ENCODE measurements at places on chromosomes 4 and X.

DNA sequence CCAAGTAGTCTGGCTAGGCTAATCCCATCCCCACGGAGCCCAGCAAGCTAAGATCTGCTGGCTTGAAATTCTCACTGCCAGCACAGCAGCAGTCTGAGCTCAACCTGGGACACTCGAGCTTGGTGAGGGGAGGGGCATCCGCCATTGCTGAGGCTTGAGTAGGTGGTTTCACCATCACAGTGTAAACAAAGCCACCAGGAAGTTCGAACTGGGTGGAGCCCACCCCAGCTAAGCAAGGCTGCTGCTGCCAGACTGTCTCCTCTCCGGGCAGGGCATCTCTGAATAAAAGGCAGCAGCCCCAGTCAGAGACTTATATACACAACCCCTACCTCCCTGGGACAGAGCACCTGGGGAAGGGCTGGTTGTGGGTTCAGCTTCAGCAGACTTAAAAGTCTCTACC is 639.6 kb downstream of the IQCM start:
- no peak for DNase-seq

DNA sequence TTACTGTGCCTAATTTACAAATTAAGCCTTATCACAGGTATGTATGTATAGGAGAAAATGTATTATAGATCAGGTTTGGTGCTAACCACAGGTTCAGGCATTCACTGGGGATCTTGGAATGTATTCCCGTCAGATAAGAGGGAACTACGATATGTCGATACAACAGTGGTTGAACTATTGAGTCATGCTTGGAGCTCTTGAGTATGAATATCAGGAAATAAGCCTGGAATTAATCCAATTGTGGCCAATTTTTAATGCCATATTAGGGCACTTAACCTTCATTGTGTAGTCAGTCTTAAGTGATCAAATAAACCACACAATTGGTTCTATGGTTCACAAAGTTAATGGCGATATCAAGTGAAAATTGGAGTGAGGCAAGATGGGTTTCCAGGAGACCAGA is 556.5 kb downstream of the IL1RAPL1 start:
- DNase-seq = no peak

DNA sequence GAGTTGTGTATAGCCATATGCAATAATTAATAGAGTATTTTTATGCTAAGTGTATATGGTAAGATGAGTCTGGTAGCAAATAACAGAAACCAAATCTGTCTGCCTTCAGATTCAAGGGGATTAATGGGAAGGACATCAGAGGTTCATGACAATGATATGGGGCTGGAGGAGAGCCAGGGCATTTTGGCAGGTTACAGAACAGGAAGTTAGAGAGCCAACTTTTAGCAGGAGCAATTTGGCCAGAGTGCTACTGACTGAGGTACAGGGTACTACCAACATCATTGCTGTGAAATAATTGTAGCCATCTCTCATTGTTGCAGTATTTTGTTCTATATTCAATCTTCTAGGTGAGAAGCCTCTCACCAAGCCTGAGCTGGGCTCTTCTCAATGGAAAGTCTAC is 210.9 kb upstream of the FAM47A start:
- DNase-seq = no peak

GRCh38 chr4:155828628-155829027 is 37.4 kb downstream of the ASIC5 start:
- DNase-seq = no peak

GRCh38 chrX:17553961-17554482 is 179.0 kb downstream of the NHS start:
- DNase-seq = no peak

- DNase-seq = no peak
Measured at GRCh38 chrX:30673127-30673796, 20.0 kb downstream of the GK start.

DNA sequence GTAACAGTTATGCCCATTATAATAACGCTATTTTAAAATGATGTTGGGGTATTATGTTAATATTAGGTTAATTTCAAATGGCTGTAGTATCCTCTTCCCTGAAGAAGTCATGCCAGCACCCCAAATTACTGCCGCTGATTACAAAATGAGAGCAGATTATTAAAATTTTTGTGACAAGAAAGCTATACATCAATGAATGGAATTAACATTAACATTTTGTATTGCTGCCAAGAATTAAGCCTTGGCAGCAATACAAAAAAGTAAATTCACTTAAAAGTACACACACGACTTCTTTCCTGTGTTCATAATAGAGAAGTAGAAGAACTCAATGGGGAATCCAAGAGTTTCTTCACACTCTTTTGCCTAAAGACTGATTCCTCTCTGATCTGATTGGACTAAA is 482.8 kb downstream of the STIM2 start:
- DNase-seq = no peak

GRCh38 chrX:39296472-39296871 is 495.2 kb downstream of the MID1IP1 start:
- DNase-seq = no peak

GRCh38 chrX:41600291-41600690 is 88.5 kb upstream of the GPR34 start:
- no peak for DNase-seq

DNA sequence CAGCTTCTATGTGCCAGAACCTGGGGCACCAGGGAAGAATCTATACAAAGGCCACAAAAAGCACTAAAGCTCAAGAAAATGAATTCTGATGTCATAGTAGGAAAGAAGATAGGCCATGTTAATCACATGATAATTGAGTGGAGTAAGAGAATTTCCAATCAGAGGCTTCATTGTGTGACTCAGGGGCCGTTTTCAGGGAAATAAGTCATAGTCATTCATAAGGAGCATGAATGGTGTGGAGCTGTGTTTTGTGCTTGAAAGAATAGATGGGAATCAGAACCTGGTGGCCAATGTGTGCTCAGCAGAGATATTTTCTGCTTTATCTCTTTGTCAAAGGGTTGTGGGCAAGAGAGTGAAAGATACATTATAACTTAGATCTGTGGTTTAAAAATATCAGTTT is 102.4 kb upstream of the ZDHHC15 start:
- no peak for DNase-seq

DNA sequence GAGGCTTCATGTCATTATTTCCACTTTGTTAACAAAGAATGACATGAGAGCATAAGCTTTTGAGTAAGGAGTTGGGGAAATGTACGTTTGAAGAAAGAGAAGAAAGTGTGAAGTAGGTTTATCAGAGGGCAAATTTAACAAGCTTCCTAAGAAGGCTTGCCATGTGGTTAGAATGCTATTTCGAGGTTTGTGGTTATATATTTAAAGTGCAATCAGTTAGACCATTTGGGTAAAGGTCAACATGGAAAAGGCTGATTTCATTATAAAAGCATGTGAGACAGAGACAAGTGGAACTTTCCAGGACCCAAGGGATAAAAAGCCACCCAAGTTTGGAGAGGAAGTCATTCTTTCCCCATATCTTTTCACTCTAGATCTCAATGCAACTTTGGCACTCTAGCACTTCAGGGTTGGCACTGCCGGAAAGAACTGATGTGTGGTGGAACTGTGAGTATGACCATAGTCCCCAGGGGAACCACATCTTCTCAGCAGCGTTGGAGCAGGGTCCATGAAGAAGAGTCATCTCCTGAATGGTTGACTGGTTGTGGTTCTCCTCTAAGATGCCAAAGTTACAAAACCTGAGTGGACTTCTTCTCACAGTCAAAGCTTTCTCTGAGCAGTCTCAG is 529.9 kb downstream of the MID1IP1 start:
- no peak for DNase-seq

GRCh38 chrX:34487364-34487763 is 169.7 kb downstream of the TMEM47 start:
- no peak for DNase-seq

GRCh38 chr4:182826391-182826790 is 90.8 kb downstream of the DCTD start:
- DNase-seq = no peak

GRCh38 chr4:92791871-92792440 is 488.2 kb downstream of the GRID2 start:
- DNase-seq = no peak

- no peak for DNase-seq
Measured at GRCh38 chr4:15040916-15041463, 38.7 kb downstream of the CPEB2 start.

- no peak for DNase-seq
Measured at GRCh38 chrX:135436966-135437866, 15.5 kb downstream of the SMIM10L2A start.

DNA sequence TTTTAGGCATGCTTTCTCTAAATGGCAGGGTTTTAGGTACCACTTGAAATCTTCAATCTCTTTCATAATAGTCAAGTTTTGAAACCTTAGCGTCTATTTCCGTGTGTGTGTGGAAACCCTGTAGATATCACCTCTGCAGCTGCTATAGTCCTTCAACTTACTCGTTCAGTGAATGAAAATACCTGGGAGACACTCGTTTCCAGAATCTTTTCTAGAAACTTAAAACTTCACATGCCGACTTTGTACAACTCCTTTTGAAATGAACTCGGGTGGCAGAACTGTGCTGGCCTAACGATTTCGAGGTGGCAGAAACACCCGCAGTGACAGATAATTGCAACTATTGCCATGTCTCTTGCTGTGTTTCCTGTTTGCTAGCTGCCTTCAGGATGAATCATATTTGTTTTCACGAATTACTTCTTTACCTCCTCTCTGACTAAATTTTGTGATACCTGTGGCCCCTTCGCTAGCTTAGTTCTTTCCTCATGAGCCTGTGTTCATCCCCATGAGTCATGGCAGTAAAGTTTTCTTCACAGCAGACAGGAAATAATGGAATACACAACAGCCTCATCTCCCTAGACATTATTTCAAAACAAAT is 104.7 kb upstream of the SMIM10 start:
- no peak for DNase-seq

DNA sequence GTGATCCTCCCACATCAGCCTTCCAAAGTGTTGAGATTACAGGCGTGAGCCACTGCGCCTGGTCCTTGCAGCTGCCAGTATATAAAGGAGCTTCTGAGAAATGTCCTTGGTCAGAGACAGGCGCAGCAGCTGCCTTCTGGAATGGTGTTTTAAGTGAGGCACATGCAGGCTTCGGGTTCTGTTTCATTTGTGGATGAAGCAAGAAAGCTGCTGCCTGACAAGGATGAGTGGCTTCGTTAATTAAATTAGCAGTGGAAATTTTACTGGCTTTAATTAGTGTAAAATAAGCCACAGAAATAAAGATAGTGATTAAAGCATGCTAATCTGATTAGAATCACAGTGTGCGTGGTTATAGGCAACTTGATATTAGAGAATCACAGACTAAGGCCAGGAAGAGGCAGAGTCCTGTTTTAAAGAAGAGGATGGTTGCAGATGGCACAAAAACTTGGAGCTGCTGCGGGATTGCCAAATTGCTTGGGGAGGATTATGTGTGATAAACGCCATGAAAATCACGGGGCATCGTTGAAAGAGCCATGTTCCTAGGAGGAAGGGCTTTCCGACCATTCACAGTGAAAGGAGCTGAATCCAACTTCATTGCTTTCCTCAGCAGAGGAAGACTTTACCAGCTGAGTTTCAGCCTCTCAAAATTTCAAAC is 348.4 kb upstream of the FAT1 start:
- DNase-seq = no peak

DNA sequence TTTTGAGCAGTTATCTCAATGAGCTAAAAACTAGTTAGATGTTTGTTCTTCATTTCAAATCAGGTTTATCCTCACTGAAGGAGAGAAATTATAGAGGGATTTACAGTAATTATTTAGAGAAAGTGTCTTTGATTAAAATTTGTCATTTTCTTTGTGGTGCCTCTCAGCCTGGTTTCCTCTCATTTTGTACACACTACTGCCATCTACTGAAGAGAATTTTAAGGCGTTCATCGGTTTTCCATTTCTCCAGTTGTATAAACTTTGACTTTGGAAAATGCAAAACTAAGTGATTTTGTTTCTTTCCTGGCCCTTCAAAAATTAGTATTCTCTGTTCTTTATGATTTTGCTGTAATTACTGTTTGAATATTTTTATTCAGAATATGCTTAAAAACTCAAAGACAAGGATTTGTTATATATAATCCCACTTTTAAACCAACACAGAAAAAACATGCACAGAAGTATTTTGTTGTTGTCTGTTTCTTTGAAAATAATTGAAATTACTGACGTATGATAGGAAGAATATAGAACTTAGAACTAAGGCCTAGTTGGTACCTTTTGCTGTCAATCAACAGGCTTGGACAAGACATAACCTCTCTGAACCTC is 34.4 kb upstream of the ANXA3 start:
- no peak for DNase-seq

DNA sequence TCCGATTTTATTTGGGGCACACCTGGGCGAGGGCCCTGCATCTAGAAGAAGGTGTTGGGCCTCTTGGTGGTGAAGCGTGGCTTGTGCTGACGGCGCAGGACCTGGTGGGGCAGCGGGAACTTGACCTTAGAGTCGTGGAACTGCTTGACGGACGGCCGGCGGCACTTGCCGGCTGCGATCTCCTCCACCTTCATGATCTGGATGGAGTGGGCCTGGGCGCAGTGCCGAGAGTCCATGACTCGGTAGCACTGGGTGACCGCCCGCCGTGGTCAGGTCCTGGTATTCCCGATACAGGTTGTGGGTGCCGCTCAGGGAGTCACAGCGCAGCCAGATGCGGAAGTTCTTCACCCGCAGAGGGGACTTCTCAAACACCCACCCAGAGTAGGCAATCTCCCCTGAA is 56.8 kb upstream of the ALG13 start:
- no peak for DNase-seq

DNA sequence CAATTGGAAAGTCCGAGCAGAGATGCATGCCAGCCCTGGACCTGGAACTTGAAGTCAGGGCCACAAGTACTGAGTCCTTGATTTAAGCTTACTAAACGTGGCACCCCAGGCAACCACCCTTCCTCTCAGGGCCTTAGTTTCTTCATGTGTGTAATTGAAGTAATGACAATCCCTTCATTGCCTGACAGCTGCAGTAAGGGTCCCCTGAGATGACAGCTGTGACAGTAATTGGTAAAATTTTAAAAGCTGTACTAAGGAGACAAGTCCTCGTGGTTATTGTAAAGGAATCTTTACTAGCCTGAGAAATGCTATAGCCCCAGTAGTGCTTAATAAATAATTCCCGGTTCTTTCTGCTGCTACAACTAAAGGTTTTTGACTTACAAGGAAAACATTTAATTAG is 175.1 kb upstream of the RADX start:
- no peak for DNase-seq
